Skin of body (tissue), 3 donors: ENCODE measurements at places on chromosomes 5 and 9. TPM values are rescaled to one million over a fixed set of nuclear protein-coding genes. Genes with fewer than 3 reads are reported as not detected.

The HTR4 gene
- not detected for total RNA-seq

The PCDHGA12 gene
- total RNA-seq = 3.9 TPM

The PKD2L2 gene
- total RNA-seq = 0.10 TPM

The CD74 gene
- 194 TPM for total RNA-seq

The ANKRD18B gene
- 1.7 TPM for total RNA-seq

The OR1J4 gene
- total RNA-seq = not detected

The SPATA31A3 gene
- total RNA-seq = not detected

The DCAF12 gene
- 34.0 TPM for total RNA-seq

The ADAMTS12 gene
- 26.8 TPM for total RNA-seq

The ADRB2 gene
- 3.8 TPM for total RNA-seq

The FOXI1 gene
- total RNA-seq = 0.10 TPM

The F2RL2 gene
- 12.3 TPM for total RNA-seq

The GARIN3 gene
- total RNA-seq = not detected

The MIER3 gene
- 25.5 TPM for total RNA-seq

The TAL2 gene
- 1.7 TPM for total RNA-seq

The TNFSF15 gene
- 0.59 TPM for total RNA-seq

The RORB gene
- 0.39 TPM for total RNA-seq

The CDC25C gene
- 3.5 TPM for total RNA-seq

The HRH2 gene
- total RNA-seq = 1.5 TPM

The LTC4S gene
- 1.5 TPM for total RNA-seq

The MED7 gene
- 10.7 TPM for total RNA-seq

The OLFM1 gene
- 4.8 TPM for total RNA-seq
